ENCODE measurements at places on chromosomes 11 and 22.

- no peak for DNase-seq
These were observed 508.8 kb downstream of the MN1 start for GRCh38 chr22:27292542-27293299.

- no peak for DNase-seq
These were observed 248.3 kb upstream of the NARS2 start for GRCh38 chr11:78822931-78823423.

GRCh38 chr11:32171445-32171844 is 80.6 kb downstream of the RCN1 start:
- DNase-seq = no peak

GRCh38 chr22:50258361-50259292 is 2.9 kb downstream of the MAPK12 start:
- DNase-seq = no peak
